ENCODE measurements at places on chromosomes 16 and 17. TPM values are rescaled to one million over a fixed set of nuclear protein-coding genes. Genes with fewer than 3 reads are reported as not detected.

PTX4 gene
- total RNA-seq = not detected

FOXC2 gene
- total RNA-seq = 30.1 TPM

LRRC37A gene
- total RNA-seq = 0.51 TPM

ZNF287 gene
- 3.3 TPM for total RNA-seq

KRT9 gene
- not detected for total RNA-seq

XYLT1 gene
- 0.14 TPM for total RNA-seq

CCDC154 gene
- total RNA-seq = not detected

MYH1 gene
- total RNA-seq = not detected

ITGA2B gene
- total RNA-seq = 0.14 TPM

EXOC3L1 gene
- total RNA-seq = not detected

CLDN7 gene
- total RNA-seq = 200 TPM

GSG1L gene
- not detected for total RNA-seq

TAC4 gene
- total RNA-seq = not detected

KRT25 gene
- not detected for total RNA-seq

CYBC1 gene
- 72.1 TPM for total RNA-seq

MARVELD3 gene
- total RNA-seq = 2.2 TPM

SLC43A2 gene
- 2.3 TPM for total RNA-seq

CFAP119 gene
- total RNA-seq = 7.0 TPM

GRCh38 chr16:79610771-79611170 is 10.2 kb upstream of the MAF start:
- DNase-seq = no peak

DNA sequence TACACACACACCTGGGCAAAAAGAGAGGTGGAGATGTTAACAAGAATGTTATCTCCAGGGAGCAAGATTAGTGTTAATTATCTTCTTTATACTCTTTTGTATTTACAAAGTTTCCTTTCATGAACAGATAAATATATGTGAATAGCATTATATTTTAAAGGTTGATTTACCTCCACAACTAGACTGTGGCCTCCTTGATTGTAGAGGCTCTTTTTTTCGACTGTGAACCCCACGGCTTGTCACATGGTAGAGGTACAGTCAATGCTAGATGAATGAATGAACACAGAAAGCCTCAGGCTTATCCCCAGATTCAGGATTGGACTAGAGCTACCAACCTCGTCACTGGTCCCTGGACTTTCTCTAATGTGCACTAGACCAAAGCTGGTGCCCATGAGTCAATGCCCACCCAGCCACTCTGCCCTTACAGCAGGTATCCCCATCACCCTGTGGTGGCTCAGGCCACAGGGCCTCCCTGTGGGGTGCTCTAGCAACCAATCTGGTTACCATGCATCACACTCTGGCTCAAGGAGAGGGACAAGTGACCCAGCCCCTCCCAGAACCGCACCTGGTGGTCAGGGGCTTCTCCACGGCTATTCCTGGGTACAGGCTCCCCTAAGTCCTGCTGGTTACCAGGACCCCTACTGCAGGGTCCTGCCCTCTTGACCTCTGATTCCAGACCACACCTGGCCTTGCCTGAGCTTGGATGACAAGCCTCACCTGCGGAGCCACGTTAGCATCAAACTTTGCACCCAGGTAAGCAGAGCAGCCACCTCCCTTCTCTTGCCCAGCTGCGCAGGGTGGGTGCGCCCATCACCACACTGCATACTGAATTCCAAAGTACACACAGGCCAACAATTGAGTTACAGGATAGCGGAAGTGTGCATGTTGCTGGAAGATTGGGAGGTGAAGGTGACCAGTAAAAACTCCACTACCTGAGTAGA is 101.0 kb downstream of the CDYL2 start:
- DNase-seq = no peak

DNA sequence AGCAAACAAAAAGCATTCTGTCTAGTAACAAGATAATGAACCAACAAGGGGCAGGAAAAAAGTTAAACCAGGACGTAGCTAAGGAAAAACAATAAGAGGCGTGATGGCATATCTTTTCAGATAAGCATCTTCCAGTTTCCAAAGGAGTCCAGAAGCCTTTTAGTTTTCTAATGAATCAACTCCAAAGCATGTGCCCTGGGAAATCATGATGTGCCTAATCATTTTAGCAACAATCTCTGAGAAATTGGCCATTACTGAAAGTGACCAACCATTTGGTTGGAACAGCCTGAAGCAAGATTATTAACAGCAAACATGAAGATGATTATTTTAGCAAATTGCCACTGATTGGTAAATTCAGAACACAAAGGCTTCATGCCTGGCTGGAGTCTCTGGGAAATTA is 440.9 kb upstream of the MAF start:
- no peak for DNase-seq

- DNase-seq = no peak
These were observed 74.6 kb downstream of the SPAG9 start for GRCh38 chr17:51046046-51046445.

DNA sequence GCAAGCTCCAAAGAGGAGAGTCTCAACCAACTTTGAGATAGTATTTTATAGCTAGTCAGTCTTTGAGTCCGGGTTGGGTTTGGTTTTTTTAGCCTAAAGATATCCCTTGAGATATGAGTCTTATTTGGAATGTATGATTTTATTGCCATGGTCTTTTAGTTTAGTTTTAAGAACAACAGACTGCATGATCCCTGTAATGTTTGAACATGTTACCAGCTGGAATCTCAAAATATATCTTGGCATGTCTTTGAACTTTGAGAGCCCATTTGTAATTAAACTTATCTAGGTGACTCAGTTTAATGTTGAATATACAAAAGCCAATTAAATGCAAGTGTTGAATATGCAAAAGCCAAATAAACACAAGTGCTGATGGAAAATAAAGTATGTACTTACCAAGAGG is 100.6 kb downstream of the TANGO6 start:
- DNase-seq = no peak

DNA sequence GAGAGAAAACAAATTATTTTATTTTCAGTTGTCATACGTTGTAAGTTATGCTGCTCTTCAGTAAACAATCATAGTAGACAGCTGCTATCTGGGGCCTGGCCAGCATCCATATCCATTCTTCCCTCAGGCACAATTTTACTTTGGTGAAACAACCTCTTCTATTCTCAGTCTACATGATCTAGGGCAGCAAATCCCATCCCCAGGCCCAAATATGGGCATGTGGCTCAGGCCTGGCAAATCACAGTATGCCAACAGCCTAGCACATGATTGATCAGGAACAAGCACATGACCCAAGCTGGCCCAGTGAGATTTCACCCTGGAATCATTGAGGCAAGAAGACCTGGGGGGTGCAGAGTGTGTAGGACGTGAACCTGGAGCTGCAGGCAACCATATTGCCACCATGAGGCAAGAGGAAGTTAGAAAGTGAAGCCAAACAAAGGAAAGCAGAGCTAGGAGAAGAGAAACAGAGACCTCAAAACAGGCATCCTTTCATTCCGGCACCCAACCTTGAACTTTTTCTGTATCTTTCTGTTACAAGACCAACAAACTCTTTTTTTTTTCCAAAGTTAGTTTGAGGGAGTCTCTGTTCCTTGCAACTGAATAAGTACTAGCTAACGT is 10.3 kb upstream of the ABCC12 start:
- no peak for DNase-seq

DNA sequence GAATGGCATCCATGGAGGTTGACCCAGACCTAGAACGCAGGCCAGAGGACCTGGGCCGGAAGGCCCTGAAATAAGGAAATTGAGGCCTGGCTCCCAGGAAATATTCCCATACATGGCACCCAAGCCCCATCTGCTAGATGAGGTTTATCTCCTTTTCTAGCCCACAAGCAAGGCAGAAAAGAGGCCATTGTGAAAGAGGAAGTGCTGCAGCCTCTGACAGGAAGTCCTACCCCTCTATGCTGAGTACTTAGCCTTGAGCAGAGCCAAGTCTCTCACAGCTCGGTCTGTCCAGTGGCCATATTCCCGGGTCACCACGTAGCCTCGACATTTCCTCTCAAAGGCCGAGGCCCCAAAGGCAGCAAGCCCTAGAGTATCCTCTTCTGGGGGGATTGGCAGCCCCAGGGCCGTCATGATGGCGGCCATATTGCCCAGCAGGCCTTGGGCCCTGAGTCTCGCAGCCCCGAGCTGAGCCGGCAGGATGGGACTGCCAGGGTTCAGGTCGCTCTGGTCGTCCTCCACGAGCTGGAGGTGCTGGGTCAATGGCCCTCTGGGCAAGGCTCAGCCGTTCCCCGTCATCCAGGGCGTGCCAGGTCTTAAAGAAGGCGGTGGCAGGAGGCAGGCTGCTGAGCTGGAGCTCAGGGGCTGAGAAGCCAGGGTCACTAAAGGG is 7.8 kb downstream of the CTF1 start:
- DNase-seq = no peak

DNA sequence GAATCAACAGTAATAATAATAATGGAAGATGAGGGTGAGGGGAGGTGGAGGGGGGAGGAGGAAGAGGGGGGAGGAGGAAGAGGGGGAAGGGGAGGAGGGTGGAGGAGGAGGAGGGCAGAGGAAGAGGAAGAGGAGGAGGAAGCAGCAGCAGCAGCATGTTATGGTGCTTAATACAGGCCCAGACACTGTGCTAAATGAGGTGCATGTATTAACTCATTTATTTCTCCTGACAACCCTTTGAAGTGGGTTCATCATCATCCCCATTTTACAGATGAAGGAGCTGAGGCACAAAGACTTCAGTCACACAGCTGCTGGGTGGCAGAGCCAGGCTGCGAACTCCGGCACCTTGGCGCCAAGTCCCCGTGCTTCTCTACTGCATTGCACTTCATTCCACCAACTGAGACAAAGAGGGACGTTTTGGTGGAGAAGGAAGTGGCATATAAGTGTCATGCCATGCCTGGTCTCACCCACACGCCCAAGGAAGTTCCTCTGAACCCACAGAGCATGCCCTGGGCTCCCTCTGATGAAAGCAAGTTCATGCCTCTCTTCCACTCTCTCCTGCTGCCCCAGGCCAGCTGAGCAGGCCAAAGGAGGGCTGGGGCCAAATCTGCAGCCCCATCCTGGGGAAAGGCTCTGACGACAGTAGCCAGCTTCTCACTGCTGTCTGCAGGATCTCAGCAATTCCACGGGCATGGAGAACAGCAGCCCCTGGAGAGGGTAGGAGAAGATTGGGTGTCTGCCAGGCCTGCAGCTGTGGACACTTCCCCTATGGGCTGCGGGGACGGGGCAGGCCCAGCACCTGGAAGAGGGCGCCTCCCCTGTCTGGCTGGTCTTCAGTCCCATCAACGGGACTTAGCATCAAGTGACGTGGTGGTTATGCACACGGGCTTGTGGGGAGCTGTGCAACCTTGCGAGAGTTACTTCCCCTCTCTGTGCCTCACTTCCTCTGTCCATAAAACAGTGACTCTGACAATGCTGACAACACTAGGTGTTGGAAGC is 21.8 kb downstream of the XYLT1 start:
- no peak for DNase-seq

GRCh38 chr16:49602976-49603310 is 229.3 kb downstream of the C16orf78 start:
- no peak for DNase-seq

GRCh38 chr16:89708481-89708931 is 7.0 kb upstream of the SPATA2L start:
- DNase-seq = no peak

- no peak for DNase-seq
These were observed 223.4 kb downstream of the HS3ST3A1 start for GRCh38 chr17:13378361-13378760.

- no peak for DNase-seq
These were observed 7.9 kb upstream of the LLGL1 start for GRCh38 chr17:18217412-18218015.

- DNase-seq = no peak
These were observed 5.3 kb upstream of the HAS3 start for GRCh38 chr16:69100071-69100691.

DNA sequence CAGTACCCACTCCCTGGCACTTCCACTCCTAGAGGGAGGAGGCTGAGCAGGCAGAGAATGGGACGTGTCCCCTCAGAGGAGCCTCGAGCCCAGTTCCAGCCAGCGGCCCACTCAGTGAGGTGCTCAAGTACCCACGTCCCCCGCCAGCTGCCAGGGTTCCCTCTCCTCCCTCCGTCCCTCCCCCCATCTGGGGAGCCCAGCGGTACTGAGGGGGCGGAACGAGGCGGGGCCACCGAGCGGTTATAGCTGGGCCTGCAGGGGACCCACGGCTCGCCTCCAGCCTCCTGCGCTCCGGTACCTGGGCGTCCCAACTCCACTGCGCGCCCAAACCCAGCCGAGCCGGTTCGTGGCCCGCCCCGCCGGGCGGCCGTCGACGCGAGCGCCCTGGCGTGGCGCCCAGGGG is at the start of gene NPW:
Gene NPW, plus strand, starts transcription at position 268 of the 403 bp plus-strand sequence.
- DNase-seq = no peak

GRCh38 chr17:82205720-82206508 is 6.7 kb downstream of the CCDC57 start:
- peak; percentile 33 for DNase-seq

DNA sequence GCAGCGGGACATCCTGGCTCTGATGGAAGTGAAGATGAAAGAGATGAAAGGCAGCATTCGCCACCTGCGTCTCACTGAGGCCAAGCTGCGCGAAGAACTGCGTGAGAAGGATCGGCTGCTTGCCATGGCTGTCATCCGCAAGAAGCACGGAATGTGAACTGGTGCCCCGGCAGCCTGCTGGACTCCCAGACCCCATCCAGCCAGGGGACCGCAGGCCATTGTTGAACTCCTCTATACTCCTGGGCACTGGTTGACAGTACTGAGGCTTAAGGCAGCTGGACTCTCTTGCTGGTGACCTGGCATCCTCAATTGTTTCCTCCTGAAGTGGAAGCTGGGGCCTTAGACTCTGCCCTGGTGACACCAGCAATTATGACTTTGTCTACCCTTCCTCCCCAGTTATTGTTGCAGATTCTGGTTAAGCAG is 1.2 kb downstream of the THAP11 start:
- DNase-seq = no peak

DNA sequence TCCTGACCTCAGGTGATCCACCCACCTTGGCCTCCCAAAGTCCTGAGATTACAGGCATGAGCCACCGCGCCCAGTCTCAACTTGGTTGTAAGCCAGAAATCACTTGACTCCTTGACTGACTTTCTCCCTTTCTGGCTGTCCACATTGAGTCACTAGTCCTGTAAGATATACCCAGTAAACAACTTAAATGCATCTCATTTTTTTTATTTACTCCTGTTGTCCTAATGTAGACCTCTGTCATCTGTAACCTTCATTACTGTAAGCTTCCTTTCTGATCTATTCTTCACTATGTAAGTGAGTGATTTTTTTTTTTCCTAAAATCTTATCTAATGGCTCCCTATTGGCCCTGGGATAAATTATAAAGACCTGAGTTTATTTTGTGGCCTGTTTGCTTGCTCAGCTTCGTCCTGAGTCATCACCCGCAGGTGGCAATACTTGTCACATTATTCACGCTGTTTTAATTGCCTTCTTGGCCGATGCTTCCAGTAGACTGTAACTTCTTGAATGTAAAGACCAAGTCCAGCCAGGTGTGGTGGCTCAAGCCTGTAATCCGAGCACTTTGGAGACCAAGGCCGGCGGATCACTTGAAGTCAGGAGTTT is 41.0 kb downstream of the PAFAH1B1 start:
- DNase-seq = peak; percentile 59

GRCh38 chr17:70067134-70067533 is 7.9 kb upstream of the KCNJ16 start:
- DNase-seq = no peak

- DNase-seq = no peak
These were observed 163.9 kb downstream of the SPECC1 start for GRCh38 chr17:20173091-20173490.

GRCh38 chr16:5064915-5065314 is 841 bp downstream of the C16orf89 start:
- DNase-seq = no peak

Measured in epithelial cell of proximal tubule (primary cell).